ENCODE measurements at places on chromosomes 11 and 22. TPM values are rescaled to one million over a fixed set of nuclear protein-coding genes. Genes with fewer than 3 reads are reported as not detected.

The TP53I11 gene
- total RNA-seq: 42.4 TPM

The HBD gene
- not detected for total RNA-seq

The ASPHD2 gene
- total RNA-seq: 8.1 TPM

The P4HA3 gene
- total RNA-seq: not detected

Measured in WTC11 (cell line).